Suppressor macrophage treated with lipopolysaccharide for 4 hours (primary cell): ENCODE measurements at places on chromosomes 5 and 9.

GRCh38 chr5:38724301-38725030 lies 121.3 kb upstream of the OSMR start:
- no peak for DNase-seq

GRCh38 chr5:143308731-143309130 lies 94.8 kb downstream of the NR3C1 start:
- DNase-seq, result no peak

DNA sequence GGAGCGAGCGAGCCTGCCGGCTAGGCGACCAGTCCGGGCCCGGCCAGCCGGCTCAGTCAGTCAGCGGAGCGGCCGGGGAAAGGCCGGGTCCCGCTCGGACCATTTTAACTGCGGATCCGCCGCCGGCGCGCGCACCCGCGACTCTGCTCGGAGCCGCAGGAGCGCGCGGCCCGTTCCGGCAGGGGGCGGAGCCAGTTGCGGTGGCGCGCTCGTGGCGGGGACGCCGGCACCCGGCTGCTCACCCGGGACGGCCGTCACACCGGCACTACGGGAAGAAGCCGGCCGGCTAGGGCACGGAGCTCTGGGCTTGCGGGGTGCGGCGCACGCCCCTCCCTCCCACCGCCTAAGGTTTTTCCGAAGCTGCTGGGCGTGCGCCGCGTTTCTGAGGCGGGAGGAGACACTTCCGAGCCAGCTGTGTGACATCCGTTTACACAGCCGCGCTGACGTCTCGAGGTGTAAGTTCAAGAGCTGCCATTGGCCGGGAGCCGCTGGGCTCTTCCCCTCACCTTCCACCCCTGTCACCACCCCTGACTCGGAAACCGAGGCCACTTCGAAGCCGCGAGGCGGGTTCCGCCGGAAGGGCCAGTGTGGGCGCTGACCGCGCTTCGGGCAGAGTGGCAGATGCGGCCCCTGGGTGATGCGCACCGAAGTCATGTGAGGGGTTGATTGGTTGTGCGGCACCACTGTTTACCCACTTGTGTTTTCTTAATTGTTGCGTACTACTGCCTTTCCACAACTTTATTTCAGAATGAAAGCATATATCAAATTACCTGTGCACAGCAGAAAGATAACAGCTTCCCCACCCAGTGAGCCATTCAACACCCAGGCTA lies at the start of gene FBXL17:
TSS of gene FBXL17 (minus strand) at position 145 of the 830 bp plus-strand sequence.
- DNase-seq, result peak; percentile 94

DNA sequence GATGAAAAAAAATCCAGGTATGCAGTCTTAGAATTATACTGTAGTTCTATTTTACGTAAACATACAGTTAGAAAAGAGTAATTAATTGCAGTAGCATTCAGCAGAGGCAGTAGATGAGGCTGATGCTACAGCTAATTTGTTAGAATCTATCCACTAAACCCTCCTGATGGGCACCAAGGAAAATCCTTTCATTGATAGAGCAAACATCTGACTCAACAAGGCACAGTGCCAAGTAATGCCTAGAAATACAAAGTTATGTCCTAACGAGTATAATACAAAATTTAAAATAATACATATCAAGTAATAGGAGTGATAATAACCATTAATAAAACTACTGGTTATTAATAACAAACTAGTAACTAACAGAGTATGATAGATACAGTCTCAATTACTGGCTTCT lies 9.0 kb downstream of the MOCS2 start:
- DNase-seq, result no peak
